ENCODE measurements at places on chromosomes 2 and 18.

- DNase-seq: no peak
Measured at GRCh38 chr2:147810883-147811765, 33.7 kb upstream of the ACVR2A start.

GRCh38 chr2:188024811-188025210 is 266.9 kb upstream of the GULP1 start:
- peak; percentile 13 for DNase-seq

DNA sequence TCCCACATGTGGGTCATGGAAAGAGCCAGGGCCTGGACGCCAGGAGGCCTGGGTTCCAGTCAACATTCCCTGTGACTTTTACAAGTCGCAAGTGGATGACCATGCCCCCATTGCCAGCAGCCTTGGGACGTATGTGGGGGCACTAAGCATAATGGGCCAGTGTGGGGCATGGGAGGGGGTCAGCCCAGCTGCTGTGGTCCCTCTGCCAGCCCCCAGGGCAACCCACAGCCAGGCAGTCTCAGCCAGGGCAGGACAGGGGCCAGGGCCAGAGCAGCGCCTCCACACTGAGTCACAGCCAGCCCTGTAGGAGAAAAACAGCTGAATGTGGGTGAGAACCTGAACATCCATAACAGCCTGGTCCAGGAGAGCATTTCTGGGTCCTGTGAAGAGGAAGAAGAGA is 173.2 kb downstream of the GFPT1 start:
- peak; percentile 31 for DNase-seq

DNA sequence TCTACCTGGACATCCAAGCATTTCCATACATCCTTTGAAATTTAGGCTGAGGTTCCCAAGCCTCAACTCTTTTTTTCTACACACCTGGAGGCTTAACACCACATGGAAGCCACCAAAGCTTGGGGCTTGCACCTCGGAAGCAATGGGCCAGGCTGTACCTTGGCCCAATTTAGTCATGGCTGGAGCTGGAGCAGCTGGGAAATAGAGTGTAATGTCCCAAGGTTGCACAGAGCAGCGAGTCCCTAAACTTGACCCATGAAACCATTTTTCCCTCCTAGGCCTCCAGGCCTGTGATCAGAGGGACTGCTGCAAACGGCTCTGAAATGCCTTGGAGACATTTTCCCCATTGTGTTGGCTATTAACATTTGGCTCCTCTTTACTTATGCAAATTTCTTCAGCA is 1574.3 kb upstream of the ZEB2 start:
- no peak for DNase-seq

DNA sequence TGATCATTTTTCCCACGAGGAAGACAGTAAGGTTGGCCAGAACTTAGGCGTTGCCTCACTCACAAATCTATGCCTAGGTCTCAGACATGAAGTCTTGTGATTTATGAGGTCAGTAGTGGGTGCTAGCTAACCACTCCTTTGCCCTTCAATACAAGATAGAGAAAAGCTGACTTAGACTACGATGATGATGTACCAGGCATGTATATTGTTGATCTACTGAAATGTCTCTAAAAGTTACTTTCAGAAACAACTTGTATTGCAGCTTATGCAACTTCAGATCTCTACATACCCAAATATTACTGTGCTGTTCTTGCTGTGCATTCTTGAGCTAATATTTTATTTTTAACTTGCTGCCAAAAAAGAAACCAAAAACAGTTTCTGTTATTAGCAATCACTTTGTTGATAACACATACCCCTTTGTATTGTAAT is 30.6 kb downstream of the MAPRE2 start:
- no peak for DNase-seq

GRCh38 chr2:45891719-45892424 is 240.4 kb downstream of the PRKCE start:
- no peak for DNase-seq

- DNase-seq: no peak
Measured at GRCh38 chr2:143584936-143585335, 455.7 kb downstream of the ARHGAP15 start.

DNA sequence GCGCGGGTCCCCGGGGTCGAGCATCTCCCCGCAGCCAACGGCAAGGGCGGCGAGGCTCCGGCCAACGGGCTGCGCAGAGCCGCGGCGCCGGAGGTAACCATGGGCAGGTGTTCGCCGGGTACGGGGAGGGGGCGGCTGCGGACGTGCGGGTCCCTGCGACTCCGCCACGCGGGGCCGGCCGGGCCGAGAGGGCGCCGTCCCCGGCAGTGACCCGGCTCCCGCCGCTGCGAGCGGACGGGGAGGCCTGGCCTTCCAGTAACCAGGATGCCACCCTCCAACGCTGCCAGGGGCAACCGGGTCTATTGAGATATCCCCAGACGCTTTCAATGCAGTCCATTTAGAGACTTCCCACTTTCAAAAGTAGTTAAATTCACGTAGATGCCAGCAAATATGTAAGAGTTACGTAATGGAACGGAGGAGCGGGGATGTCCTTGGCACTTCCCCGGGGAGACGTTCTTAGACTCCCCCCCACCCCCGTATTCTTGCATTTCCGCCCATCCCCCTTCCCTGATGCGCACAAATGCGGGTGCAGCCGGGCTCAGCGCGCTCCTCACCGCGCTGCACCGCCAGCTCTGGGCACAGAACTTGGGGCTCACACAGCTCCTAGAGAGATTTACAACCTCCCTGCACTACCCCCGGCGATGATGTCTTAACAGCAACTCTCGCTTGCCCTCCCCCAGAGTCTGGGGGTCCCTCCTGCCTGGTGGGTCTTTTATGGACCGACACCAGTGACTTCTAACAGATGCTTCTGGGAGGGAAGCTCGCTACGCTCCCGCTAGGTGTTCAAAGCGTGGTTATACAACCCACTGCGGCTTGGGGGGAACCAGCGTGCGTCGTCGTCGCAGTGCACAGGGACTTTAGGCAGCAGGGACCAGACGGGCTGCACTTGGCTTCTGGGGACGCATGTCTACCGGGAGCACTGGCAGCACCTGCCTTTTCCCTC is 657 bp downstream of the SGPP2 start:
- no peak for DNase-seq

- peak; percentile 12 for DNase-seq
Measured at GRCh38 chr2:191296083-191297006, 51.1 kb downstream of the MYO1B start.

GRCh38 chr2:232299927-232300674 is 78.5 kb upstream of the ALPP start:
- DNase-seq: no peak

GRCh38 chr2:9757501-9758264 is 85.6 kb upstream of the TAF1B start:
- DNase-seq: peak; percentile 62

DNA sequence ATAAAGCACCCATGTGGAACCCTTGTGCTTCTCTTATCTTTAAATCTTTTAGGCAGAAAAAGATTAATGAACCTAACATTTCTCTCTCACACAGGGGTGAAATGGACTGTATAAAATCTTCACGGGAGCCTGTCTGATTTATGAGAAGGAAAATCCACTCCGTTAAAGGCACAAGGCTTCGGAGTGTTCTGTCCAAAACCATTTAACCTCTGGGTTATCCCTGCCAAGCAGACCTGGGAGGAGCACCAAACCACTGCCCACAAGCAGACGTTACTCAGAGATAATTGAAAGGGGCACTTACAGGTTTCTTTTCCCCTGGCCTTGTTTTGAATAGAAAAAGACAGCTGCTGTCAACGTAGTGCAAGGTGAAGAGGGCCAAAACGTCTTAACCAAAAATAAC is 184.4 kb upstream of the DOK6 start:
- DNase-seq: no peak

DNA sequence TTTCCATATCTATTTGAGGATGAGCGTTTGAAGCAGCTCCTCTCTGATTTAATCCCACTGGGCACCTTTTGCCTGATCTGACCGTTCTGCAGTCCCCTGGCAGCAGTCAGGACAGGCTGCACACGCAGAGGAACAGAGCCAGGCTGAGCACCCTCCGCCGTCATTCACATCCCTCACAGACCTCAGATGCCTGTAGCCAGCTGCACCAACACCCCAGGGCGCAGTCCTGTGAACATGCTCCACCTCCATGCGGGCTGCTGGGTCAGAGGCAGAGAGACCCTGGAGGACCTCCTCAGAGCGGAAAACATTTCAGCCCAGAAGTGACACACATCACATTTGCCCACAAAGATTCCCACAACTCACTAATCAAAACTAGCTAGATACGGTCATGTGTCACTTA is 146.1 kb downstream of the SEPTIN10 start:
- no peak for DNase-seq

- DNase-seq: no peak
Measured at GRCh38 chr2:143909577-143910353, 610.2 kb downstream of the ZEB2 start.

DNA sequence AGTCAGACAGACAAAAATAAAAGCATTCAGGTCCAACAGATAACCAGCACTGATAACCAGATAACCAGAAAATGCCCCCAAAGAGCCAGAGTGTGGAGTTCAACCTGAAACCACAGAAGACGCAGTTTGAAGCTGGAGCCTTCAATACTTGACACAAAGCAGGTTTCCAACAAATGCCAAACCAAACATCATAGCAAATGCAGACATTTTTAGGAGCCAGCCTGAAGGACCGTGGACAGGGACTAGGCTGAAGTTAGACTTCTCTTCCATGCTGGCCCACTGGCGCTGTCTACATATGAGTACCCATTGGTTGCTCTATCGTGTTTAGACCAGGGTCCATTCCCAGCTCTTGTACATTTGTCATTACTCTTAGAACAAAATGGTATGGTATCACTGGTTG is 9.9 kb downstream of the COLEC12 start:
- no peak for DNase-seq

GRCh38 chr2:218005028-218005427 is 2.2 kb upstream of the TNS1 start:
- no peak for DNase-seq

DNA sequence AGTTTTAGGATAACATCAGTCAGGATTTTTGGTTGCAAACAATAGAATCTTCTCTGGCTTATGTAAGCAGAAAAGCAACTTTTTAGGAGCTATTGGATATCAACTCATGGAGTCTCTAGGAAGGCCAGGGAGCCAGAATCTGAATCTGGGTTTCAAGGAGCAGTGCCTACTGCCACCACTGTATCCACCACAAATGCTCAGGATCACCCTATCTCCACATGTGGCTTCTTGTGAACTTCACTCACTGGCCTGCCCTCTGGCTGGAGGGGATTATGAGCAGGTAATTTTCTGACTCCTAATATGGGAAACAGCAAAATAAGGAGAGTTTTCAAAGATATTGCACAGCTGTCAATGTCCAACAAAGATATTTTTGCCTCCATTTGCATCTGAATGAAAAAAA is 142.9 kb downstream of the PKP4 start:
- no peak for DNase-seq

DNA sequence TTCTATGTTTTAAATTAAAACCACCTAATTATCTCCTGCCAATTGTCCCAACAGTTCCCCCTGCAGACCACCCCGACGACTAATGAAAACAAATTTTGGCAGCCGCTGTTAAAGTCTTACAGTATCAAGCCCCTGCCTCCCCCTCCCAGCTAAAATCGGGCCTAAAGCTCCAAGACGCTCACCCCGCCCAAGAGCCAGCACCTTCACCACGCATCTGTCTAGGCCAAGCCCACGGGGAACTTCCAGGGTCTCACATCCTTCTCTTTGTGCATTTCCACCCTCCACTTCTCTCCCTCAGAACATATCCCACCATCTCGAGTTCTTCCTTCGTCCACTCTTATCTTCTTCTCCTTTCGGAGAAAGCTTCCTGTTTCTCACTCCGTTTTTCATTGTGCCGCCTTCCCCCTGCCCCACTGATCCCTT is 445 bp downstream of the PRPF40A start:
- peak; percentile 9 for DNase-seq

- no peak for DNase-seq
Measured at GRCh38 chr18:77376733-77377094, 127.1 kb downstream of the GALR1 start.

- DNase-seq: no peak
Measured at GRCh38 chr2:181371195-181371594, 86.0 kb upstream of the ITGA4 start.

DNA sequence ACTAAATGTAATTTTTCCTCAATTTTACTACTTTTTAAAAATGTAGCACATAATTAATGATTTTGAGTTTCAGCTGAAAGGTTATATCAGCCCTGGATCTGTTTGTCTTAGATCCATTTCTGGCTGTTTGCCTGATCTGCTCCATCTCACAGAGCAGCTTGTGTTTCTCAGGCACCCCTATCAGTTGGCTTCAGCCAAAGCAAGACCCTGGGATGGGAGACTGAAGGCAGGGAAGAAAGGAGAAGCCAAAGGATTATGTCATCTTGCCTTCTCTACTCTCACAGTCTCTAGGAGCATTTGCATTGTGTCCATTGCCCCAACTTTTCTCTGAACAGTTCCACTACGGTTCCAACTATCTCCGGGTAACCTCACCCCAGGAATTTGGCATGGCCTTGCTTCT is 110.5 kb downstream of the CCDC148 start:
- no peak for DNase-seq

DNA sequence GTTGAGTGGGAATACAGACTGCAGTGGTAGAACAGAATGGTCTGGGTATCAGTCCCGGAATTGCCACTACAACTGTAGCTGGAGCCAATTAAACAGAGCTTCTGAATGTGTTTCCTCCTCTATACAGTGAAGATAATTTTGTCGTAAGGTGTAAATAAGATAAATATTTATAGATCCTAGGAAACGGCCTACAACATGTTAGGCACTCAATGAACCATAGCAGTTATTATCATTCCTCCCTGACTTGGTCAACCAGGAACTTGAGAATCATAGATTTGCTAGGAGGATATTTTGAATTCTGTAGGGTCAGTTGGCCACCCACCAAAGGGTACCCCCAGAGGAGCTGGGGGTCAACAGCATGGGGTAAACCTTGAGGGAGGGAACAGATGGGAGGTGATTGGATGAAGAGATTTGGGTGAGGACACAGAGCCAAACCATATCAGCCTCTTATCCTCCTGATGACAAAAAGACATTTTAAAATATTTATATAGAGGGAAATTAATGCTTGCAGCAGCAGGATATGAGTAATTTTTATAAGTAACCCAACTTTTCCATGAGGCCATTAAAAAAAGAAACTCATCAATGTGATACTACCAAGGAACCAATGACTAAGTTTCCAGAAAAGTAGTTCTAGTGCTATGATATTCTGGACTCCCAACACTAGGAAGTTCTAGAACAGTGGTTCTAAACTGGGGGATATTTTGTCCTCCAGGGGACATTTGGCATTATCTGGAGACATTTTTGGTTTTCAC is 4.0 kb downstream of the DHRS9 start:
- no peak for DNase-seq

DNA sequence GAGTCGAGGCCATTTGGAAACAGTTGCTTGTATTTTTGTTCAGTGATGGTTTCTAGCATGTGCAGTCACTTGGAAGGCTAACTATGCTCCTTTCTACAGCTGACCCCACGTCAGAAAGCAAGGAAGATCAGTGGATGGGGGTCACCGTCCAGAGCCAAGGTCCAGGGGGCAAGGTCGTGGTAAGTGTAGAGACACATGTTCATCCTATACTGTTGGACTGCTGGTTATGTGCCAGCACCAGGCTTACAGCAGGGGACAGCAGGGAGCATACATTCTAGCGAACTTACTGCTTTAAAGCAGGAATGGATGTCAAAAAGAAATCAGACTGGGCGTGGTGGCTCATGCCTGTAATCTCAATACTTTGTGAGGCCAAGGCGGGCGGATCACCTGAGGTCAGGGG is 40.0 kb downstream of the ITGA6 start:
- DNase-seq: no peak
